ENCODE measurements at places on chromosomes 11 and 22.

GRCh38 chr11:101566626-101567025, 17.2 kb downstream of the TRPC6 start:
- DNase-seq, result no peak

DNA sequence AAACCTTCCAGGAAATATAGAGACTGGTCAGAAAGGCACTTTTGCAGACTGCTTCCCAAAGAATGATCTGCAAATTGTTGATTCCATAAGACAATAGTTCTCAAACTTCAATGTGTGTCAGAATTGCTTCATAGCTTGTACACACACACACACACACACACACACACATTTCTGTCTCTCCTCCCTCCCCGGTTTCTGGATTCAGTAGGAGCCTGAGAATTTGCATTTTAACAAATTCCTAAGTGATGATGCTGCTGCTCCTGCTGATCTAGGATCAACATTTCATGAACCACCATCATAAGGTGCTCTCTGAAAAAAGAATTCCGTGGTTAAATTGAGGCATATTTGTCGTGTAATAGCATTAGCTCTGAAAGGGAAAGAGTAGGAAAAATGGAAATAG, 35.3 kb upstream of the FZD4 start:
- no peak for DNase-seq

DNA sequence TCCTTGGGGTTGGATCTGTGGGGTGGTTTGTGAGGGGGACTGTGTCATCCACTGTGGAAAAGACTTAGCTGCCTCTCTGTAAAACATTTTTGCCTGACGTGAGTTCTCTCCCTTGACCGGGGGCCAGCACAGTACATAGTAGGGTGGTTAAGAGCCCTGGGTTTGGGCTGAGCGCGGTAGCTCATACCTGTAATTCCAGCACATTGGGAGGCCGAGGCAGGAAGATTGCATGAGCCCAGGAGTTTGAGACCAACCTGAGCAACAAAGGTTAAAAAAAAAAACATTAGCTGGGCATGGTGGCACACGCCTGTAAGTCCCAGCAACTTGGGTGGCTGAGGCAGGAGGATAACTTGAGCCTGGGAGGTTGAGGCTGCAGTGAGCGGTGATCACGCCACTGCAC, 74.7 kb upstream of the WNT7B start:
- DNase-seq, result no peak

GRCh38 chr11:124895471-124895971, 2.1 kb downstream of the ROBO4 start:
- DNase-seq, result no peak

GRCh38 chr22:17914474-17914873, 109.9 kb downstream of the MICAL3 start:
- DNase-seq, result no peak

DNA sequence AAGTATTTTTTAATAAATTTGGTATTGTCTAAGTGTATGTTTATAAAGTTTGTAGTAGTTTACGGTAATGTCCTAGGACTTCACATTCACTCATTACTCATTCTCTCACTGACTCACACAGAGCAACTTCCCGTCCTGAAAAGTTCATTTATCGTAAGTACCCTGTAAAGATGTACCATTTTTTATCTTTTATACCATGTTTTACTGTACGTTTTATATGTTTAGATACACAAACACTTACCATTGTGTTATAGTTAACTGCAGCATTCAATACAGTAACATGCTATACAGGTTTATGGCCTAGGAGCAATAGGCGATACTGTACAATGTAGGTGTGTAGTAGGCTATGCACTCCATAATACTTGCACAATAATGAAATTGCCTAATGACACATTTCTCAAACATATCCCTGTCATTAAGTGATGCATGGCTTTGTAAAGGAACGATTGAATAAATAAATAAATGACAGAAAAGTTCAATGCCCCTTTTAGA, 12.5 kb upstream of the CARD18 start:
- no peak for DNase-seq

- no peak for DNase-seq
Observed at GRCh38 chr11:81497202-81497804, 1236.4 kb downstream of the FAM181B start.

GRCh38 chr11:2137202-2138067, 1.8 kb downstream of the IGF2 start:
- DNase-seq, result no peak

GRCh38 chr11:1487851-1488574, 1.4 kb upstream of the MOB2 start:
- no peak for DNase-seq

- no peak for DNase-seq
Observed at GRCh38 chr22:38350444-38351359, 33.5 kb upstream of the CSNK1E start.

DNA sequence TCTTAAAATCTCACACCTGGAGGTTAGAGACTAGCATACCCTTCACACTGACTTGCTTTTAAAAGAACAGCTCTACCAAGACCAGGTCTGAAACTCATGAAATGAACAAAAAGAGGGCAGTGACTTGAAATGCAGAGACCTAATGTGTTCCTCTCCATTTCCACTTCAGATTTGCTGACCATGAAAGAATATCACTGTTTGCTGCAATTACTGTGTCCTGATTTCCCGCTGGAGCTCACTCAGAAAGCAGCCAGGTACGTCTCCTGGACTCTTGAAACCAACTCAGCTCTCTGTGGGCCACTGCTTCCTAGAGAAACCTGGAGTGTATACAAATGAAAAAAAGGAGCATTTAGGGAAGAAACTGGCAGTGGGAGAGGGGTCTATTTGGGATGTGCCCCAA, 39.2 kb downstream of the ARFGAP2 start:
- DNase-seq, result no peak

GRCh38 chr11:104771763-104772162, 126.5 kb downstream of the CASP12 start:
- no peak for DNase-seq

DNA sequence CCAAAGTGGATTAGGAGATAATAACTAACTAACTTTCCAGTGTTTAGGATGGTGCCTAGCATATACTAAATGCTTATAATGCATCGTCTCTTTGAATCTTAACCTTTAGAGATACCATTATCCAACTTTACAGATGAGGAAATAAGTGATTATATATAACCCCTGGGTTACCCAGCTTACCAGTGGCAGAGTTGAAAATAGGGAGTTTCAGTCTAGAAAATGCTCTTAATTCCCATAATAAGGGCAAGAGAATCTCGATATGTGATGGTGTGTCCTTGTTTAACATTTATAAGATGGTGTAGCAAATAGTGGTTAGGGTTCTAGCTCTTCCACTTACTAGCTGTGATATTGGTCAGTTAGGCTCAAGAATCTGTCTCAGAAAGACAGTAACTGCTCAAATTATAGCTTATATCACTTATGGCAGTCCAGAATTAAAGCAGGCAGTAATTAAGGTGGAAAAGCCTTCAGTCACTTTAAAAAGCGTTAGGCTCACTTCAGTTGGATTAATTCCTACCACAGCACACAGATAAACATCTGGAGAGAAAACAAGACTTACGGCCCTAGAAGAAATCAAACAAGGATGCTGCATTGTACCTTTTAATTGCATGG, 6.3 kb downstream of the XBP1 start:
- DNase-seq, result no peak

DNA sequence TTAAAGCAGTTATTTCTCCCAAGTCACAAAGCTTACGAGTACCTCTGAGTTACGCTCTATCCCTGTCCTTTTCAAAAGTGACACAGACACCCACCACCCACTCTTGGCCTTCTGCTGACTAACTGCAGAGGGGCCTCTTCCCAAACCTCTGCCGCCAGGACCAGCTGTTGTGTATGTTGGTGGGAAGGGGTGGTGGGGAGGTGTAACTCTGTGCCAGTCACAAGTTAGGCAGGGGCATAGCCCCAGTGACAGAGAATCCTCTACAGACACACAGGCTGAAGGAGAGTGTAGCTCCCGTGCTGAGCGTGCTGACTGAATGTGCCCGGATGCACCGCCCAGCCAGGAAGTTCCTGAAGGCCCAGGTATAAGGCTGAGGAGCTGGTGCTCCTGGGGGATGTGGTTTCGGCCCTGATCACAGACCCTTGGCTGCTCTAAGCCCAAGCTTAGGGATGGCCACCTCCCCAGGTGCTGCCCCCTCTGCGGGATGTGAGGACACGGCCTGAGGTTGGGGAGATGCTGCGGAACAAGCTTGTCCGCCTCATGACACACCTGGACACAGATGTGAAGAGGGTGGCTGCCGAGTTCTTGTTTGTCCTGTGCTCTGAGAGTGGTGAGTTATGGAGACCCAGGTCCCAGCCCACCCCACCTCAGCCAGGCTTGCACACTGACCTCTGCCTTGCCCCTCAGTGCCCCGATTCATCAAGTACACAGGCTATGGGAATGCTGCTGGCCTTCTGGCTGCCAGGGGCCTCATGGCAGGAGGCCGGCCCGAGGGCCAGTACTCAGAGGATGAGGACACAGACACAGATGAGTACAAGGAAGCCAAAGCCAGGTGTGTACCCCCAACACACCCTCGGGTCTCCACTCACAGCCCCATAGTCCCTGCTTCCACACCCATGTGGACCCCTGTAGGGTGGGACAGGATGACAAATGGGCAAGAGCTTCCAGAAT, 4.9 kb downstream of the RIC8A start:
- DNase-seq, result no peak

Data from stimulated activated CD4-positive, alpha-beta T cell treated with anti-CD3 and anti-CD28 coated beads, Interleukin-2, amount 100 ng/mL, for 4 hours (primary cell).